Tibial nerve (tissue), 4 donors: ENCODE measurements at places on chromosomes 12 and 14. TPM values are rescaled to one million over a fixed set of nuclear protein-coding genes. Genes with fewer than 3 reads are reported as not detected.

TGFB3 gene
- 3.1 TPM for total RNA-seq

ATP6V1D gene
- total RNA-seq = 91.5 TPM

MAP1LC3B2 gene
- total RNA-seq = 0.98 TPM

GNB3 gene
- 8.1 TPM for total RNA-seq

IQSEC3 gene
- 0.84 TPM for total RNA-seq

NGDN gene
- total RNA-seq = 36.3 TPM

TSPAN19 gene
- total RNA-seq = not detected

TAS2R19 gene
- 9.0 TPM for total RNA-seq
